Right ventricle myocardium superior (tissue), 1 donor: ENCODE measurements at places on chromosomes 7 and 10. TPM values are rescaled to one million over a fixed set of nuclear protein-coding genes. Genes with fewer than 3 reads are reported as not detected.

The ING3 gene
- 11.1 TPM for total RNA-seq

The PDAP1 gene
- 97.7 TPM for total RNA-seq

- no peak for DNase-seq
Measured at GRCh38 chr7:25789701-25790640, 362.0 kb upstream of the NFE2L3 start.

DNA sequence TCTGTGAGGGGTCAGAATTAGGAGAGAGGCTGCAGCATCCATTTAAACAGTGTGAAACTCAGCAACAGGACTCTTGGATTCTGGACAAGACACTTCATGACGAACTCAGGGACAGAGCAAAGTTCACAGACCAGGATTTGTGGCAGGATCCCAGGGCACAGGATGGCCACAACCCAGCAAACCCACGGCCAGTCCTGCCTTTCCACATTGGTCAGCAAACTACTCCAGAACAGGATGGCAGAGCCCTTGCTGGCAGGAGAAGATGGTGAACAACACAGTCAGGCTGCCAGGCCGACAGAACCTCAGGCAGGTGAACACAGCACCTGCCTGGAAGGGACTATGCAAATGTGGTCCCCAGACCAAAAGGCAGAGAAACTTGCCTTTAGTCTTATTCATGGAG, 34.4 kb downstream of the VSTM4 start:
- DNase-seq, result no peak

GRCh38 chr7:45239486-45239885, 81.9 kb downstream of the RAMP3 start:
- no peak for DNase-seq
